ENCODE measurements at places on chromosomes 13 and 19. TPM values are rescaled to one million over a fixed set of nuclear protein-coding genes. Genes with fewer than 3 reads are reported as not detected.

- DNase-seq = no peak
Measured at GRCh38 chr13:46948338-46948737, 51.5 kb upstream of the HTR2A start.

GRCh38 chr13:39313721-39314120 lies 275.5 kb downstream of the NHLRC3 start:
- DNase-seq = no peak

GRCh38 chr13:42011601-42012350 lies 36.7 kb upstream of the DGKH start:
- DNase-seq = peak; percentile 47

DNA sequence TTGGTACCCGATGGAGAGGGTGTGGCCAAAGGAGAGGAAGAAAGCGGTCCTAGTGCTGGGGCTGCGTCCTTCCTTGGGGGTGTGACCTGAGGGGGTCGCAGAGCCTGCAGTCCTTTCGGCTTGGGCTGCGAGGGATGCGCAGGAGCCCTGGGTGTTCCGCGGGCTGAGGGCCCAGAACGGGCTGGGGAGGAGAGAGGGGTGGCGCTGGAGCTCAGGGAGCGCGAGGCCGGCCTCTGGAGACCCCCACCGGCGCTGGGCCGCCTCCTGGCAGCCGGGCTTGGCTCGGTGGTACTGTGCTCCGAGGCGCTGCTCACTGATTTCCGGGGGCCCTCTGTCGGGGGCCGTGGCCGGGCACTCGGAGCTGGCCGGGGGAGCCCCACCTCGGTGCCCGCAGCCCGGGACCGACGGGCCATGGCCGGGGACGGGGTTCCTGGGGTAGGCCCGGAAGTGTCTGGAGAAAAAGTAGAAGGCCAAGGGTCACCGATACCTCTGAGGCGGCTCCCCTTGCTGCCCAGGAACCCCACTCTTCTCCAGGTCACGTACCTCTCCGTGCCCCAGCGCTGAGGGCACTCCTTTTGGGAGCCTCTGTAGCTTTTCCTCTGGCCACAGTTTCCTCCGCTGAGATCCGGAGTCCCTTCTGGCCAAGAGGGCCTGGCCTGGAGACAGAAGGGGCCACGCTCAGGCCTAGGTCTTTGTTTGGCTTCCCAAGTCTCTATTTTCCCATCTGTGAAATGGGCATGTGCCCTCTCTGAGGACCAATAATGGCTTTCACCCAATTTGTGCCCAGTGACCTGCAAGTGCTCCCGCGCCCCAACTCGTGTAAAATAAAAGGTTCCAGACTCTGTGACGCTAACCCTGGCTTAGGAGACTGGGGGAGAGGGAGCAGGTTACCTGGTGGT lies 1.6 kb downstream of the PRR36 start:
- DNase-seq = no peak

GRCh38 chr19:18604820-18605159 lies 1.8 kb downstream of the CRLF1 start:
- no peak for DNase-seq

- DNase-seq = no peak
Measured at GRCh38 chr19:9597027-9597426, 12.7 kb upstream of the ZNF121 start.

GRCh38 chr13:94433055-94433961 lies 46.2 kb downstream of the DCT start:
- DNase-seq = peak; percentile 70

DNA sequence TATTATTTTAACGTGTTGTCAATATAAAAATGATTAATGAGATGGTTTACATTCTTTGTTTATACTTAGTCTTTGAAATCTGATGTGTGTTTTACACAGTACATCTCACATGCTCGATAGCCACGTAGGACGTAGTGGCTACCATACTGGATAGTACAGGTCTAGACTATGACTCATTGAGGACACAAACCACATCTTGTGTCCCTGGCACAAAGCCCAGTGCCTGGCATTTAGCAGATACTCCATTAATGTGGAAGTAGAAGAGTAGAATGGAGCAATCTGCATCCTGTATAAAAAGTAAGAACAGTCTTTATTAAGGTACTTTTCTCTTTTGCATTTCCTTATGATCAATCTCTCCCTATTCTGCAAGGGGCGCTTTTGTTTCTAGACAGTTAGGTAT lies 49.0 kb upstream of the FRY start:
- DNase-seq = peak; percentile 74

DNA sequence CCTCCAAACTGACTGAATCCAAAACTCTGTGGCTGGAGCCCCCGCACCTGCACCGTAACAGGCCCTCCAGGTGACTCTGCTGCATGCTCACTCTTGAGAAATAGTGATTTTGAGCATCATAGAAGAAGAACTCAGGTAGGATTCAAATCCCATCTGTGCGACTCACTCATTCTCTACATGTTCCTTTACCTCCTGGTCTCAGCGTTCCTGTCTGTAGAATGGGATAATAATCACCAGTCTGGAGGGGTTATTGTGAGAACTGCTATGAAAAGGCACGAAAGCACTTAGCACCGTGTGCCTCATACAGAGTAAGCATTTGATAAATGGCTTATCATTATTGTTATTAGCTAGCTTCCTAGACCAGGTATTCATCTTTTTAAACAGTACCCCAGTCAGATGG lies 36.5 kb upstream of the NPAS1 start:
- DNase-seq = no peak

The APC2 gene
- 0.68 TPM for total RNA-seq

The ANGPTL8 gene
- total RNA-seq = 0.84 TPM

Data from right cardiac atrium (tissue), 5 donors.